Effector CD4-positive, alpha-beta T cell (primary cell): ENCODE measurements at places on chromosomes 2 and 18.

DNA sequence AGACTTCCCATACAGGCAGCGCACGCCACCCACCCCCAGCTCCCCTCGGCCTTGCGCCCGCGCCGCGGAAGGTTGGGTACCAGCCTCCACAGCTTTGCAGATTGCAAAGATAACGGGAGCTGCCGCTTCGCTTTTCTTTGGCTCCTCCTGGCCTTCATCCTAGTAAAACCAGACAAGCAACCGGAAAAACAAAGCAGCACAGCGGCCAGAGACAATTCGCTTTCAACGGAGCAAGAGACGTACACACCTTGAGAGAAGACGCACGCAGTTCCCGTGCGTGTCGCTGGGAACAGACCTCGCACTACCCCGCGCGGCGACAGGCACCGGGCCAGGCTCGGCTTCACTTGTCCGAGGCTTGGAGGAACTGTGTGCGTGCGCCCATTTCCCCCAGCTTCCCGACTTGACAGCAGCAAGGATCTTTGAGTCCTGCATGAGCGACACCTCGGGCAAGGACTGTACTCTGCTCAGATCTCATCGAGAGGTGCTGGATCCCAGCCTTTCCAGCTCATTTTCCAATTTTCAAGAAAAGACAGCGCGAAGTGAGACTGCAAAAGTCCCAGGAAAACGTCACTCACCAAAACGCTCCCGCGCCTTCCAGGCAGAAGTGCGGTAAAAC lies 964 bp downstream of the ZBTB7C start:
- DNase-seq, result no peak

DNA sequence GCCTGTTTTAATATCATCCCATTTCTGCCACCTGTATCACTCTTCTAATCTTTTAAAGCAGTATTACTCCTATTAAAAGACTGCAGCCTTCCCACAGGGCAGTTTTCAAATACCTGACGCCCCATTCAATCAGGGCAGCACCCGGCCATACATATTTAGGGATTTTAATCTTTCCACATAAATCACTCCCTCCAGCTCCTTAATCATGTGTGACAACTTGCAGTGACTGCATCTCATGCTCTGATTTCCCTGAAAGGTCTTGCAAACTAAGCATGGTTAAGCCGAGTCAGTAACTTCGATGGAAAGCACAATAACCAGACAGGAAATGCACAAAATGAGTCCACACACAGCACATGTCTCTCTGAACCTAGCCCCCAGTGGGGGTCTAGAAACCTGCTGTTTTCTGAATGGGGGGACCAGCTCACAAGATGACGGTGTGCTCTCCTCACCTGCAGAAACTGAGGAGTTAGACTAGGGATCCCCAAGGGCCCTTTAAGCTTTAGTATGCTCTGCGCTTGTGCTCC lies 116.9 kb upstream of the CREB1 start:
- DNase-seq, result no peak

GRCh38 chr2:19244460-19245363 lies 113.7 kb downstream of the OSR1 start:
- DNase-seq, result no peak

DNA sequence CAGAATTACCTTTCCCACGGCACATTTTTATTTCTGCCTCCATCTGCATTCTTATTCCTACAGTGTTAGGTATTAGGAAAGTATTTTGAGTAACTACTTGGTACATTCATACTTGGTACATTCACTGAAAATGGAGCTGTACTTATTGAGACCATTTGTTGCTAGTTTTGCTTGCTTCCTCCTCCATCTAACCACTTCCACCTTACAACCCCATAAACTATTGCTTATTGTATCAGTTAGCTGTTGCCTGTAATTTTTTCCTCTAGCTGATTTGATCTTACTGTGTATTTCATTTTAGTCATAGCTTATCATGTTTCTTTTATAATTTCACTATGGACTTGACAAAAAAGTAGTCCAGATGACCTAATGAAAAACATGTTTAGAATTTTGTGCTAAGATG lies 50.7 kb downstream of the AFTPH start:
- no peak for DNase-seq

GRCh38 chr2:185337033-185337432 lies 401.6 kb upstream of the FSIP2 start:
- DNase-seq, result no peak

DNA sequence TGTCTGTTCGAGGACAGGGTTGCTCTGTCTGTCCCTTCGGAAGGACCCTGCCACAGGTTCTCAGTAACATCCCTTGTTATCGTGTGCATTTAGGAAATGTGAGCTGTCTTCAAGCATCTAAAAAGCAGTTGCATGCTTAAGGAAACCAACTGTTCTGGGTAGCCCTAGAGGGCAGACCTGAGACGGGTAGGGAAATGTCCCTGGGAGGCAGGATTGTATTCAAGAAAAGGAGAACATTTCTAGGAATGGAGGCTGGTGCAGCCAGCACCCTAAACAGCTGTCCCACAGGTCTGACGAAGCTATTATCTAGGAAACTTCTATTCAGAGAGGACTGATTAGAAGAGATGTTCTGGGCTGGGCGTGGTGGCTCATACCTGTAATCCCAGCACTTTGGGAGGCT lies 414.2 kb downstream of the NBAS start:
- DNase-seq, result no peak

DNA sequence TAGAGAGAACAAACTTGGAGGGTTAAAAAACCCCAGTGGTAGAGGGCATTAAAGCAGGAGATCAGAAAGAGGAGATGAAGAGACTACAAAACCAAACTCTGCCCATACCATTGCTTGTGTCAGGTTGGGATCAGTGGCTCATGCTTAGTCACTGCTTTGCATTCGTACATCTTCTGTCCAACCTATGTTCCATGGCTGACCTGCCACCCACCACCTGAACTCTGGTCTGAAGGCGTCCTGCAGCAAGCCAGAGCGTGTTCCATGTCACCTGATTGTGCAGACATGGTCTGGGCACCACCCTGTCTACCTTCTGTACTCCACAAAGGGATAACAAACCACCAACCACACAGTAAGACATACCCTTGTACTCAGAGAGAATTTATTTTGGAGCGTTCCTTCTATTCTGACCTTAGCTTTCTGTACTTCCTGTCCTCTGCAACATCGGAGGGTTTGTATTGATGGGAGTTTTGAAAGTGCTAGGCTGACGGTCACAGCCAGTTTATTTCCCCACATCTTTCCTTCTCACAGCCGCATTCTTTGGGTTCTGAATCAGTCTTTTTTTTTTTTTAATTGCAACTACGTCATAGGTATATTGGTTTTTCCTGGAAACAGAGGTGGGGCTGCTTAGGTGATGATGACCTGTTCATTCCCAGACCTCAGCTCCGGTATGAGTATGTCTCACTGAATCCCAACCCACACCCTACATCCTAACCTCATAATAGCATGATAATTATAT lies 88.3 kb downstream of the SOWAHC start:
- DNase-seq, result no peak

GRCh38 chr18:45081566-45082181 lies 401.0 kb downstream of the SETBP1 start:
- no peak for DNase-seq

GRCh38 chr2:226495466-226496272 lies 304.0 kb downstream of the IRS1 start:
- no peak for DNase-seq

DNA sequence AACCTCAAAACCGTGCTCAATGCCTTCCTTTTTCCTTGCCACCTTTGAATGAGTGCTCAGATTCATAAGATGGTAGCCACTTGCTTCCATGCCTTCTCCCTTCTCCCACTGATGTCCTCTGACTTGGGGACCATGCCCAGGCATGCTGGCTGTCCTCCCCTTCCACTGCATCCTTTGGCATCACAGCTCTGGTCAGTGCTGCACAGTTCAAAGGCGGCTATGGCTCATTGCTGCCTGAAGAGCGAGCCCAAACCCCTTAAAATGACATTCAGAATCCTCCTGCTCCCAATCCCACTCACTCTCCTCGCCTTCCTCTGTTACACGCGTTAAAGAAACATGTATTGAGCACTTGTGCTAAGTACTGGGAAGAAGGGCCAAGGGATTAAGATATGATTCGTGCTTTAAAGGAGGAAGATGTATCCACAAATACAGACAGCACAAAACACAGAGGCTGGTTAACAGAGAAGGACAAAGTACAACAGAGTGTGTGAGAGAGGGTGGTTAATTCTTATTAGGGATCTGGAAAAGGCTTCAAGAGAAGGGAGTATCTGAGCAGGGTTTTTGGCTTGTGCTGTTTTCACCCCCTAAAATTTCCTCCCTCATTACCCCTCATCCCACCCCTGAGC lies 81.8 kb downstream of the CERKL start:
- DNase-seq, result no peak

- DNase-seq, result no peak
Observed at GRCh38 chr2:149538138-149538833, 49.3 kb downstream of the MMADHC start.

DNA sequence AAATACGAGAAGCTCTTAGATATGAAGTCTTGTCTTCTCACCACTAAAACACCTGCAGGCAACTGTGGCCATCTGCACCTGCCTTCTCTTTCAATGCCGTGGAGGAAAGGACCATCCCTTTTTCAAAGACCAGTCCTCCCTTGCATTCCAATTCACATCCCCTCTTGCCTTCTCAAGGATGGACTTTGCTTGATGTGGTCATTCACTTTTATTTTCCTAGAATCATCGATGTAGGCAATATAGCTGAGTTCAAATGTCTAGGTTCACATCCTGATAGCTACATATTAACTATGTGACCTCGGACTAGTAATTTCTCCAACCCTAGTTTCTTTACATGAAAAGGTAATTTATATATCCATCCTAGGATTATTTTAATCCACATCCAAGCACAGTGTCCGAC lies 110.1 kb downstream of the HIBCH start:
- DNase-seq, result no peak

DNA sequence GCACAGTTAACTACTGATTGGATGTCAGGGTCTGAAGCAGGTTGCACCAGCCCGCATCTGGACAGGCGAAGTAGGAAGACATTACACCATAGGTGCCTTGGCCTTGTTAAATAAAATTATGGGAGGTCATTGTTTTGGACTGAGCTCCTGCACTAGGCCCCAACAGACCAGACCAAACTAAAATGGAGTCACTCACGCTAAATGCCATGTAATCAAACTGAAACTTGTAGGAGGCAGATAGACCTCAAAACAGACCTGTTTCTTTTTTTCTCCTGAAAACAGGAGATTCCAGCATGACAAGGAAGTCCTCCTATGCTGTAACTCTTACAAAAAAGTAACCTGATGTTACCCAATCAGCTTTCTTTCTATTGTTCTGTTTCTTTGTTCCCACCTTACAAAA lies 15.5 kb upstream of the NFU1 start:
- DNase-seq, result no peak

- DNase-seq, result no peak
Observed at GRCh38 chr2:42249887-42250286, 80.7 kb downstream of the EML4 start.

DNA sequence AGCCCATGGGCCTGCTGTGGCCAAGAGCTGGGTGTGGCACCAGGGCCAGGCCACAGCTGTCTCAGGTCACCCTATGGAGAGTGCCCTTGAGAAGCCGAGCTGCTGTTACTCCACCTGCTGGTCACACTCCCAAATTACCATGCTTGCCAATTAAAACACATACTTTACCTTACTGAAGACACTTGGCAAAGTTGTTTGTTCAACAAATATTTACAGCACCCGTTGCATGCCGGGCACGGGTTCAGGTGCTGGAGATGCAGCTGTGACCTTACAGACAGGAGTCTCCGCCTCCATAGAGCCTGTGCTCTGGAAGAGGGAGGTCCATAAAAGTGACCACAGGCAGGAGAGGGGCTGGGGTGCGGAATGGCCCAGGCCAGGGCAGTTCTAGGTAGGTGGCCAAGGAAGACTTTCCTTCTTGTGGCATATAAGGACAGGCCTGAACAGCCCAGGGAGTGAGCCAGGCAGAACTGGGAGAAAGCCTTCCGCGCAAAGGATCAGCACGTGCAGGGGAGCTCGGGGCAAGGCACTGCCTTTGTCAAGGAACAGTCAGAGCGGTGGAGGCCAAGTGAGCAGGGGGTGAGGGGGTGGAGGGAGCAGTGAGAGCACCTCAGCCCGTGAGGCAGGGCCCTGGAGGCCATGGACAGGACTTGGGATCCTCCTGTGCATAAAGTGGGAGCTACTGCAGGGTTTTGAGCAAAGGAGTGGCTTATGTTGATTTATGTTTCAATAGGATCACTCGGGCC lies 23.6 kb upstream of the RBM44 start:
- no peak for DNase-seq

DNA sequence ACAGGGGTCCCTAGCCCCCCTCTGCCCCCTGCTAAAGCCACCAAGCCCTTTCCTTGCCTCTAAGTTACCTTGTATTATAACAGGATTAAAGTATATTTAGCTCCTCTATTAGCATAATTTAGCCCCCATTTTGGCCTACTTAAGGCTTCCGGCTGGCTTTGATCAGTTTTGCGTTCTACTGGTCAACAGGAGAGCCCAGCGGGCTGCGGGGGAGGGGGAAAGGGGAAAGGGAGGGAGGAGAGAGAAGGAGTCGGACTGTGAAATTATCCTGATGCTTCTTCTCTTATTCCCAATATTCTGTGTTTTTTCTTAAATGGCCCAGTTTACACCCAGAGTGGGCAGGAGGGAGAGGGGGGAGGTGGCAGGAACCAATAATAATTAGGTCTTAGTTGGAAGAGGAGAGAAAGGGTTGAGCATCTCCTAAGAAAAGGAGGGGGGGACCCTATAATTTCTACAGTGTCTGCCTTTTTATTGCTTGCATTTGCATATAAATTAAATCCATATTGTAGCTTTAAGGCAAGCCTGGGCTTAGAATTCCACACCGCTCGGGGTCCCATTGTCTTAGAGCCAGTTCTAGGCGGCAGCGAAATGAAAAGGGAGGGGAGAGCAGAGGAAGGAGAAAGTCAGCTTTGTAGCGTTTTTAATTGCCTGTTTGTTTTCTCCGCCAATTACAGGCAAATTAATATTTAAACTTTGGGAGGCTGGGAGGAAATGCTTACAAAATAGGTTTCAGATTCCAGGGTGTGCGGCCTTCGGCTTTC lies 39.6 kb downstream of the EN1 start:
- DNase-seq, result no peak

- DNase-seq, result peak; percentile 69
Observed at GRCh38 chr2:239369631-239370161, 31.1 kb downstream of the HDAC4 start.

DNA sequence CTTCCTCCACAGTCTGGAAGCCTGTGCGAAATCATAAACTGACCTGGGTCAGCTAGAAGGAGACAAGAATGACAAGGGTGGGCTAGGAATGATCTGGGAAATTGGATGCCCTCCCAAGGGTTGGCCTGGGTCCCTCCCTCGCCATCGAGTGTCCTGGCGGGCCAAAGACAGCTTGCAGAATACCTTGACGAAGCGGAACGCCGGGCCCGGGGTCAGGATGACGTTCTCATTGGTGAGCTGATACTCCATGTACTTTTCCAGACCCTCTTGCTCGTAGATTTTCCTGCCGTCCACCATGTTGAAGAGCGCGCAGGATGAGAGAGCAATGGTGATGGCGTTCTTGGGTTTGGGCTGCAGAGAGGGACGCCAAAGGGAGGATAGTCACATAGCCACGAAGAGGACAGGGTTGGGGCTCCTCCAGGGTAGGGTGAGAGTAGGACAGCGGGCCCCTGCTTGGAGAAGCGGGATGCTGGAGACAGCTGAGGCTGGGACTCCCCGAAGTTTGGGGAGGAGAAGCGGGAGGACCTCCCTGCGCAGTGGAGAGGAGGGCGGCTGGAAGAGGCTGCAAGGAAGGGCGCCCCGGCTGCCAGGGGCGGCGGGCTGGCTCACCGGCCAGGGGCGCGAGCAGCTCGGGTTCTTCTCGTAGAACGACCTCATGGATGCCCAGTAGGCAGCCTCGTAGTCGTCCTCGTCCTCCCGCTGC lies 5.3 kb downstream of the NT5C1B start:
- DNase-seq, result no peak

- no peak for DNase-seq
Observed at GRCh38 chr18:24499814-24500213, 39.4 kb downstream of the HRH4 start.

GRCh38 chr2:110858993-110859701 lies 126.8 kb downstream of the ACOXL start:
- DNase-seq, result no peak
